ENCODE measurements at places on chromosomes 11 and 22.

GRCh38 chr22:27474112-27474571 lies 327.4 kb downstream of the MN1 start:
- no peak for DNase-seq

DNA sequence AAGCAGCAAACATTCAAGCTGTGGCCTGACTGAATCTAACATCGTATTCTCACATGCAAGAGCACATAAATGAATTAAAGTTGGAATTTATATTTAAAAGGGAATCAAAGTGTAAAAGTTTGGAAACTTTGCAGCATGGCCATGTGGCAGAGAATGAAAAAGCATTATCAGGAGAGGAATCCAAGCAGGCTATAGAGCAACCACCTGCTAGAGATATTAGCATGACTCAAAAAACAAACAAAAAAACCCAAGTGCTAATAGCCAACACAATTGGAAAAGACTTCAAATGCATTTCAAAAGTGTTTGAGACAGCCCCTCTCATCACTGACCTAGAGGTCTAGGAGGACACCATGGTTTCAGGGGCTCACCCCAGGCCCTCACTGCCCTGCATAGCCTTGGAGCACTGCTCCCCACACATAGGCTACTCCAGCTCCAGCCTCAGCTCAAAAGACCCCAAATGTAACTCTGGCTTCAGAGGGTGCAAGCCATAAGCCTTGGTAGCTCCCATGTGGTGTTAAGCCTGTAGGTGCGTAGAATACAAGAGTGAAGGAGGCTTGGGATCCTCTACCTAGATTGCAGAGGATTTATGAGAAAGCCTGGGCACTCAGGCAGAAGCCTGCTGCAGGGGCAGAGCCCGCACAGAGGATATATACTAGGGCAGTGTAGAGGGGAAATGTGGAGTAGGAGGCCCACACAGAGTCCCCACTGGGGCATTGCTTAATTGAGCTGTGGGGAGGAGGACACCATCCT lies 1.7 kb upstream of the KRTAP5-7 start:
- no peak for DNase-seq

DNA sequence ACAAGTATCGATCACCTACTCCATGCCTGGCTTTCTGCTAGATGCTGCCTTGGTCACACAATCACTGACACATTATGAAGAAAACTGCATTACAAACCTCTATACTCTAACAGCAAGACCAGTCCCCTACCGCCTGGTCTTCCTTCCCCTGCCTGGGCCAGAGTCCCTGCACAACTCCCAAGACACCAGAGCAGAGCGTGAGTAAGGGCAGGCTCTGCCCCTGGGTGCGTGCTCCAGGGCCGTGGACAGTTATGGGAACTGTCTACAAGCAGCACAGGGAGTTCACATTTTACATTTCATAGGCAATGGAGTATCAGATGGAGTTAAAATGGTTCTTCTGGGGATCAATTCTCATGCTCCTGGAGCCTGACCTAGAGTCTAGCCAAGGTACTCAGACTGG lies 6.5 kb downstream of the FZD4 start:
- no peak for DNase-seq

GRCh38 chr11:6531267-6531752 lies 34.2 kb downstream of the DNHD1 start:
- DNase-seq, result no peak

- DNase-seq, result no peak
These were observed 9.6 kb downstream of the REXO2 start for GRCh38 chr11:114448749-114449482.

- DNase-seq, result no peak
These were observed 7.2 kb upstream of the CYTH4 start for GRCh38 chr22:37275134-37275533.

DNA sequence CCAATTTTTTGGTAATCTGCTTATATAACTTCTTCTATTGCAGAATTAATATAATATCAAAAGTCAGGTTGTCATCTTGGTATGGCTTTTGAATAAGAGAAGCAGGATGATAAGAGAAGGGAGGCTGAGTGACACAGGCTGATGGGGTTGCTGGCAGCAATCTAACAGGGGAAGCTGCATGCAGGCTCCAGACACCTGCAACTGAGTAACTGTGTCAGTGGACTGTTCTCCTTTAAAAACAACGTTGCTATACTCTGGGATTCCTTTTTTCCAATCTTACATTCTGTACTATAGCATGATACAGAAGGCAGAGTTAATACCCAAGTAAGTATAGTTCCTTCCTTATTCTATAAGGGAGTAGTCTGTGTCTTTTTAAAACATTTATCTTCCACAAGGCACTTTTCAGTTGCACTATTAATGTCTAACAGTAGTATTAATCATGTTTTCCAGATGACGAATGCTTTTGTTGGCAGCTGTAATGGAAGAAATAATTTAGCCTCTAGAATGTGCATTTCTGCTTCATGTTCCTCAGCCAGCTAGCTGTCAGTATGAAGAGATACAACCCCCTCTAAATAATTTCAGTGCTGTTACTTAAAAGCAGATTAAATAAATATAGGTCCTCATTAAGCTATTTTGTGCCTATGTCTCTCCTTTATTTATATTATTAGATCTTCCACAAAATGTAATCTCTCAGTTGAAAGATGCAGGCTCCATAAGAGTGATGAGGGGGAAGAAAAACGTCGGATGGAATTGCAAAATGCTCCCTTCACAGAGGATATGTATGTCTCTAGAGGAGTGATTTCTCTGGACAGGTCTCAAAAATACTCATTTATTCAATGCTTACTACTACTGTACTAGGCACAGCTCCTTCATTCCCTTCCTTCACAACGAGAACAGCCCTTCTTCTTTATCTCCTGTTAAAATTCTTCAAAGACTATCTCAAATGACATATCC lies 50.8 kb downstream of the ATG16L2 start:
- no peak for DNase-seq

DNA sequence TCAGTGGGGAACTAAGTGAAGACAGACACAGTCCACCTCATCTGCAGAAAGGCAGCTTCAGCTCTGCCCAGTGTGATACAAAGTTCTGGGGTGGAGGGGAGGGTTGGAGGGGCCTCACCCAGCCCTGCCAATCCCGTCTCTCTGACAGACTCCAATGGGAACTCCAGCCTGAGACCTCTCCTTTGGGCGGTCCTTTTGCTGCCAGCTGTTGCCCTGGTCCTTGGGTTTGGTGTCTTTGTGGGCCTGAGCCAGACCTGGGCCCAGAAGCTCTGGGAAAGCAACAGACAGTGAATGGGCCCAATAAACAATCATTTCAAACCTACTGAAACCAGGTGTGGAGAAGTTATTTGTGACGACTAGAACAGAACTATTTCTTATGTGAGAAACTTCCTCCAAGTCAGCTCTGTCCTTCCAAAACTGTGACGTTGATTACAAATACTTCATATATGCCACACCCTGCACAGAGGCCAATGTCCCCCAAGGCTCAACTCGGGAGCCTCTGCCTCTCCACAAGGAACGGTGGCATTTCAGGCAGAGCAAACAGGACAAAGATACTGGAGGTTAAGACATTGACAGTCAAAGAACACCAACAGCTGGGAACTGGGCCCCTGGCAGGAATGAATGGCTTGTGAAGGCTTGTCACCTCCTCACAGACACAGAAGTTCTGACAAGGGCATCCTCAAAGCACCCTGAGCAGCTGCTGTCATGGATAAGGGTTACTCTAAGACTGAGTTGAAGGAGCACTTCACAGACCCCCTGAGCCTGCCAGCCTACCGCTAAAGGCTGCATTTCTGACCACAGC lies 8.2 kb downstream of the ZP1 start:
- DNase-seq, result no peak

- no peak for DNase-seq
These were observed 46.1 kb downstream of the MICAL2 start for GRCh38 chr11:12156301-12157140.

All from HuH-7.5 (cell line).